ENCODE measurements at places on chromosomes 6 and 20.

DNA sequence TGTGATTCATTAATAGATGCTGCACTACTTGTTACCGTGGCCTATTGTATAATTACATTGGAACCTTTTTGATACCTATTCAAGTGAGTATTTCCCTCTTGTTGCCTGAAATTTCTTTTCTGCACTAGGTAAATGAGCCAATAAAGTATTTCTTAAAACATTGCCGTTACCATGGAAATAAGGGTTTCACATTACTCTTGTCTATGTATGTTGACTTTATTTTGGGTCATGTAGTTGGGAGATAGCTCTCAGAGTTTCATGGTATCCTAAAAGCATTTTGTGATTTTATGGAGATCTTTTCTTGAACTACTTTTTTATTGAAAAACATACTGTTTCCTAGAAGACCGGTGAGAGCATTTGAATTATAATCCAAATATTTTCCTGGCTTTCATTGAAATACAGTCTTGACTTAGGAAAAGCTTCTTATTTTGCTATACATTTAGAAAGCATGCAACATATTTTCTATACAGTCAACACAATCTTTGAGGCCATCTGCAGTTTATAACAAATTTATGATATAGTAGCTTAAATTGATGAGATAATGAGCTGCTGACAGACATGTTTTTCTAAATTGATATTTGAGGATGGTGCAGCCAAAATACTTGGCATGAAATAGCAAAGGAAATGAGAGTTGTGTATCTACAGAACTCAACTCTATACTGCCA is 650.4 kb downstream of the RFPL4B start:
- no peak for DNase-seq

- DNase-seq: no peak
Measured at GRCh38 chr20:18743665-18744440, 69.7 kb upstream of the SCP2D1 start.

- no peak for DNase-seq
Measured at GRCh38 chr20:49886571-49887213, 28.6 kb downstream of the SPATA2 start.

- no peak for DNase-seq
Measured at GRCh38 chr6:73704798-73705197, 8.8 kb downstream of the CD109 start.

- no peak for DNase-seq
Measured at GRCh38 chr6:5034736-5035135, 30.9 kb upstream of the RPP40 start.

- DNase-seq: no peak
Measured at GRCh38 chr6:13081189-13081563, 247.2 kb downstream of the TBC1D7 start.

DNA sequence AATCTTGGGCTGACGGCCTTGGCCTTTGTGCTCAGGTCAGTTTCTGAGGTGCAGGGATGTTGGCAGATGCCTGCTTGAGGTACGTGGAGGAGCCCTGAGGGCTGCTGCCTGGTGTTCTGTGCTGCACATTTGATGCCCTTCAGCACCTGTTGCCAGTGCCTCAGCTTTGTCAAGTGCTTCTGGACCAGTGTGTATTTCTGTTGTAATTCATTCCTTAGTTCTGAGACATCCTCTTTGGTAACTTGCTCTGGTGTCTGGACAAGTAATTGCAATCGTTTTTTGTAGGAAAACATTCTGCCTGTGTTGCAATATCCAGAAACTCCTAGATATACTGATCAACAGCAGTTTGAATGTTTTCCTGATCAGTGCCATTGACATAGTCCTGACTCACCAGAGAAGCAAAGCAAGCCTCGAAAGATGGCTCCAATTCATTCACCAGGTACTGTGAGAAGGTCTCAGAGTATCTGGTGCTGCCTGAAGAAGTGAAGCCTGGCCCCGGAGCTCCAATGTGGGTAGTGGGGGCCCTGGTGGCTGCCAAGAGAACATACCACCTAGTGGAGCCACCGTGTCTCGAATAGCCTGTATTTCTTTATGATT is 26.7 kb downstream of the ZNF337 start:
- DNase-seq: no peak

Measured in GF-D8 (cell line).